Globus pallidus (tissue), 1 donor: ENCODE measurements at places on chromosomes 6 and 20.
A peak's percentile ranks its signal among the peaks of the same experiment; 100 is the strongest.

GRCh38 chr20:19408971-19409370 lies 196.5 kb downstream of the SLC24A3 start:
- no peak for DNase-seq

- DNase-seq, result peak; percentile 77
Observed at GRCh38 chr20:5222919-5223634, 93.7 kb downstream of the PROKR2 start.

DNA sequence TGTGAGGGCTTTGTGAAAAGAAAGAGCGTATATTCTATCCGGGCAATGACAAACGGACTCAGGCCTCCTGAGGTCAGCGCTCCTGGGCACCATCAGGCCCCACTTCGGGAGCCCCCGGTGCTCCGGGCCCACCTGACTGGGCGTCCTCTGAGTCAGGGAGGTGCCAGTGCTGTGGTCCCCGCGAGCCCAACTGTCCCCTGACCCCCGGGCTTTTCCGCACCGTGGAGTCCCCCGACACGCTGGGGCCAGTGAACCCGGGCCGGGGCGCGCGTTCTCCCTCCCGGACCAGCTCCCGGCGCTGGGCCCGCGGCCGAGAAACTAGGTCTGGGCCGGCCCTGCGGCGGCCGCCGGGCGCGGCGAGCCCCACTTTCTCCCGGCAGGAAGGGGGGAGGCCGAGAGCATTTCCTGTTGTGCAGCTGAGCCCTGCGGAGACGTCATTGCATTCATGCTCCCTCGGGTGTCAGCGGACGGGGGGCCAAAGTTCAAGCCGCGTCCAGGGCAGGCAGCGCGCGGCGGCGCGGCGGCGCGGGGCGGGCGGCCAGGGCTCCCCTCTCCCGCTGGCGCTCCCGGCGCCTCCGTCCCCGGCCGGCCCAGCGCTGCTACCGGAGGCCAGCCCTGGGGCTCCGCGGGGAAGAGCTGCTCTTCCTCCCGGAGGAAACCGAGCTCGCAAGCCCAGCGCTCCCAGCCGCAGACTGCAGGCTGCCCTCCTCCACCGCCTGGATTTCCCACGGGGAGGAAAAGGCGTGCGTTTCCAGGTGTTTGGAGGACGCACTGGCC lies 18.3 kb downstream of the HIVEP2 start:
- peak; percentile 91 for DNase-seq

GRCh38 chr6:45450132-45450531 lies 72.4 kb upstream of the SUPT3H start:
- no peak for DNase-seq

DNA sequence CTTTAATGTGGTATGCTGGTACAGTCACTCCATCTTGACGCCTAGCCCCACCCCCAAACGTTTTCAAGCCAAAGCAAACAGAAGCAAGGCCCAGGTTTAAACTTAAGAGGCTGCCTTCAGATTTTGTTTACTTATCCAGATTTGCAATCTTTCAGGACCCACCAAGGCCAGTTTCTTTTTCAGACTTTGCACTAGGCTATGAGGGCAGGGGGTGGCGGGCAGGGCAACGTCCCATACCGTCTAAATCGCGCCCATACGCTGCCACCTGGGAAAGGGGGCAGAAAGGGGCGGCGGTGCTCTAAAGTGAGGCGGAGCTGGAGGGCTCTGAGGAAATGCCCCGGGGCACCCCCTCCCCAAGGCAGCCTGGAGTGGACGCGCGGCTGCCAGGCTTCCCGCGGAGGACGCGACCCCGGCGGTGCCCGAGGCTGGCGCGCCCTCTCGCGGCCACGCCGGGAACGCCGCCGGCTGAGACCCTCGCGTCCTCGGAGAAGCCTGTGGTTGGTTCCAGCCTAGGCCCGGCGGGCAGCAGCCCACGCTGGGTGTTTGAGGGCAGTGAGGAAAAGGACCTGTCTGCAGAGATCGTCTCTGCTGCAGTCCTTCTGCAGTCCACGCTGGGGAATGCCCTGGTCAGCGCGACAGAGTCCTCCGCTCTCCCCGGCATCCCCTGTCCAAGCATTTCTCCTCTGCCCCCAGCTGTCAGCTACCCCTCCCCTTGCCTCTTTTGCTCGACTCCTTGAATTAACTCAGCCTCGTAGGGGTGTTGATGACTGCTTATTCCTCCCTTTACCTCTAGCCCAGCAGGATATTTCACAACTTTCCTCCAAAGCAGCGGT lies 129.2 kb upstream of the PRND start:
- DNase-seq, result no peak

DNA sequence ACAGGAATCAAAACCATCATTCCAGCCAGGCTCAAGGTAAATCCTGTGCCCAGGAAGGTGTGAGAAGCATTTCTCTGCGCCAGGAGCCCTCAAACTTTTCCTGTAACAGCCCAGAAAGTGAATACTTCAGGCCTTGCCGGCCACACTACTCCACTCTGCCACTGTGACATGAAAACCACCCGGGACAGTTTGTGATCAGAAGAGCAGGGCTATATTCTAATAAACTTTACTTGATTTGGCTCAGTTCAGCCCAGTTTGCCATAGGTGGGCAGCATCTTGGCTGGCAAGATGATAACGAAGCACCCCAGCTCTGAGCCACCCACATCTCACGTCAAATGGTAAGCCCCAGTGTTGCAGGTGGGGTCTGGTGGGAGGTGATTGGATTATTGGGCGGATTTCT lies 249.4 kb downstream of the DLL1 start:
- DNase-seq, result no peak
